Activated CD8-positive, alpha-beta memory T cell treated with anti-CD3 and anti-CD28 coated beads for 1 hour (primary cell): ENCODE measurements at places on chromosomes 3 and 15.

DNA sequence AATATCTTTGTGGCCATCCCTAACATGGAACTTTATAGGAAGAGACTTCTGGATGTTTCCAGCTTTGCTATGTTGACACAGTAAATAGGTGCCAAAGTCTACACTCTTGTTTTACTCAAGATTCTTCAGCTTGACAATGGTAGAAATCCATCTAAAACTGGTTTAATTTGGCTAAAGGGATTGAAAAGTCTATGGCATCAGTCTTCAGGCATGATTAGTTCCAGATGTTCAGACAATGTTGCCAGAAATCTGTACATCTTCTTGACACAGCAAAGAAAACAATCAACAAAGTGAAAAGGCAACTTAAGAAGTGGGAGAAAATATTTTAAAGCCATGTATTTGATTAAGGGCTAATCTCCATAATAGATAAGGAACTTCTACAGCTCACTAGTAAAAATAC is 130.5 kb downstream of the LRRC3B start:
- DNase-seq: no peak

DNA sequence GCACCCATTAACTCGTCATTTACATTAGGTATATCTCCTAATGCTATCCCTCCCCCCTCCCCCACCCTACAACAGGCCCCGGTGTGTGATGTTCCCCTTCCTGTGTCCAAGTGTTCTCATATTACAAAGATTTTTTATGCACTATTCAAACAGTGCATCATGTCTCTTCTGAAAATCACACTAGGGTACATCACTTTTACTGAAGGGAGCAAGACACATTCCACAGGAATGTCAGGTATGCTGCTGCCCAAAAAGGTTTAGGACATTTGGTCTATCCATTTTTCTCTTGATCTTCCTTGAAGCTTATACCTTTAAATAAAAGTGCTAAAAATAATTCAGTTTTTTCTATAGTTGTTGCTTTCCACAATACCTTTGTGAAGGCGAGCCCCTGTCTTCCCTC is 9.2 kb upstream of the EPHA3 start:
- no peak for DNase-seq

GRCh38 chr3:141960731-141961130 is 84.3 kb downstream of the ATP1B3 start:
- no peak for DNase-seq

- no peak for DNase-seq
Measured at GRCh38 chr3:103693831-103694230, 1259.0 kb downstream of the ZPLD1 start.

- DNase-seq: no peak
Measured at GRCh38 chr3:52784931-52785590, 7.7 kb downstream of the ITIH1 start.

DNA sequence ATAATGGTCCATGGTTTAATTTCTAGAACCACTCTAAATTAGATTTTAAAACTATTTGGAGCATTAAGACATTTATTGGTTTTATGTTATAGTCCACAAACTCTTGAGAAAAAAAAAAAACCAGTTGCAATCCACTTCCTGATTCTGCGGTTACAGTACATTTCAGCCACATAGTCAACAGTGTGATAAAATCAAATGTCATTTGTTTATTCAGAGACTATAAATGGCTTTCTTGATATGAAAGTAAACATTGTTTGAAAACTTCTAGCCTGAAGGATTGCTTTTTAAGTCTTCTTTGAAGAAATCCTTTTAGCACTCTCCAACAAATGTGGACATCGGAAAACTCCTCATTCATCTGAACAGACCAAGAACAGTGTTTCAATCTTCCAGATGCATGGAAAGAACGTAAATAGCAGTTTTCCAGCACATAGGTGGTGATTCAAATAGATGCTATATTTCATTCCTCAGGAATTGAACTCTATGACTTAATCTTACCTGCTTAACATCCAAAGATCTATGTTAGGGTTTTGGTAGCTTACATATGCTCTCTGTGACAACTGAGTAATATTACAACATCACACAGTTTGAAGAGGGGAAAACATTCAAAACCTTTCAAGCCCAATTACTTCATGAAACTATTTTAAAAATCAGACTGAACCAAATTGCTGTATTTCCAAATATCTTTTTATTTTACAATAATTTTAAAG is 87.8 kb upstream of the UBE2E2 start:
- DNase-seq: no peak

GRCh38 chr3:123287051-123287961 is 85.6 kb downstream of the SEC22A start:
- DNase-seq: no peak

DNA sequence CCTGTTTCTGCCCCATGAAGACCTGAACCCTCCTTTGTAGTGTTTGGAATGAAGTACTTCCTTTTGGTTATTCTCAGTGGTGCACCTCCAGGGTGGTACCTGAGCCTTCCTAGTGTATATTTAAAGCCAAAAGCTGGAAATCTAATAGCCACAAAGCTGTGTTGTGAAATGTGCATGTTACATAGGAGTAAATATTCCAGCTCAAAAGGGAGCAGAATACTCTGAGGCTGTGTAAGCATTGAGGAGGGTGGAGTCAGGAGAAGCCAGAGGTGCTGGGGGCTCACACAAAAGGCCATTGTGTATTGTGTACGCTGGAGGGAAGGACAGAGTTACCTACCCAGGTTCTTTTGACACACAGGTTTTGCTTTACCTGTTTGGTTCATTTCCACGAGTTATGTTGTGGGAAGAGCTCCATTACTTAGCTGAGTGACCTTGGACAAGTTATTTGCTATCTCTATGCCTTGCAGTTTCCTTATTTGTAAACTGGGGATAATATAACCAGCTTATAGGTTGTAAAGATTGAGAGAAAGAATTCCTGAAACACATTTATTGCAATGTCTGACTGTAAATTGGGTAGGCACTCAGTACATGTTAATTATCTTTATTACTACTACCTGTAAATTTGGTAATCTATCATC is 24.7 kb downstream of the GPR171 start:
- no peak for DNase-seq

DNA sequence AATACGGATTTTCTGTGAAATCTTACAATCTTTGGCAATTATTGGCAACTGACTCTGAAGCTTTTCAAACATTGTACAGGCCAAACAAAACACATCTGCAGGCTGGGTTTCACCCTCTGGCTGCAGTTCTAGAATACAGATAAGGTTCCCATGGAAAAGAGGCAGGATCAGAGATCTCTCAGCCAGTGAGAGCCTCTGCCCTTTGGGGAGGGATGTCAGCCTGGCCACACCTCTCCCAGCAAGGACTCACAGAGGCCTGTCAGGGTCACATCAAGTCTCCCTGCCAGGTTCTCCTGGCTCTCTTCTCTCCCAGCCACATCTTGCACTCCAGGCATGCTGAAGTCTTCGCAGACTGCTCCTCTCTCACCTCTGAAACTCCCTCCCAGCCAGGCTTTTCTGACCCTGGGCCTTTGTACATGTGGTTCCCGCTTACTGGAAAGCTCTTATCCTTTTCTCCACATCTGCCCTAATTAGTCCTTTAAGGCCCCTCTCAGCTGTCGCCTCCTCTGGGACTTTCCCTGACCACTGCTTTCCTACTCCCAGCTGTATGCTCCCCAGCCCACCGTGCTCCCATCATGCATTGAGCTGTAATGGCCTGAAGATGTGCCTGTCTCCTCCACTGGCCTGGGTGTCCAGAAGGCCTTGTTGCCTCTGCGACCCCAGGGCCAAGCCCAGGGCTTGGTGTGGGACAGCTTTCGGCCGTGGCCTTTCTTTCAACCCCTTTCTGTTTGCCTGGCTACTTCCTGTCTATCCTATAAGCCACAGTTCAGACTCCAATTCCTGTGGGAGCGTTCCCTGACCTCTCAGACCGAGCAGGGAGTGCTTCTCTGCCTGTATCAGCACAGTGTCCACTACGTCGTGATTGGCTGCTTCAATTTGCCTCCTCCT is 4.3 kb downstream of the RBP1 start:
- DNase-seq: no peak

DNA sequence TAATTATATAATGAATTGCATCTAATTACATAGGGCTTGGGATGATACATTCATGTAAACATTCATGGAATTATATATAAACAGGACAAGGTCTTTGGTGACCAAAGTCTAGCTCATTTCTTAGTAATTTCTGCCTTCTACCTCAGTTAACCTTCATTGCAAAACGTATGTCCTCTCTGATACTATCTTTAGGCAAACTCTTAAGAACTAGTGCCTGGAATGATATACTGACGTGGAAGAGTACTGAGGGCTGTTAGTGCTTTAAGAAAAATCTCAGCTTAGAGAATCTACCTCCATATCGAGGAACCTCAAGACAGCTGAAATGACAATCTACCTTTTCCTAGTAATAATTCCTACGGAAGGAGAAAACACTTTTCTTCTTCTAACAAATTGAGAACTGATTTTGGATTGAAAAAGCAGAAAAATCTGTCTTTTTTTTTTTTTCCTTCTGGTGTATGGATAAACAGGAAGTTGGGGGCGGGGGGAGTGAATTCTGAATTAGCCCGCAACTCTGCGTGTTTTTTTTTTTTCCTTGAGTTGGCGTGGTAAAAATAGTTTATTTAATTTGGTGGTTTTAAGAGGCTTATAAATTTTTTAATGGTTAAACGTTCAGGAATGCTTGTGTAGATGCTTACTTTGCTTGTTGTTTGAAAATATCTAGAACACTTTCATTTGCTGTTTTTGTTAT is 43.2 kb downstream of the RARB start:
- no peak for DNase-seq

- no peak for DNase-seq
Measured at GRCh38 chr15:48888836-48889235, 10.9 kb downstream of the EID1 start.

DNA sequence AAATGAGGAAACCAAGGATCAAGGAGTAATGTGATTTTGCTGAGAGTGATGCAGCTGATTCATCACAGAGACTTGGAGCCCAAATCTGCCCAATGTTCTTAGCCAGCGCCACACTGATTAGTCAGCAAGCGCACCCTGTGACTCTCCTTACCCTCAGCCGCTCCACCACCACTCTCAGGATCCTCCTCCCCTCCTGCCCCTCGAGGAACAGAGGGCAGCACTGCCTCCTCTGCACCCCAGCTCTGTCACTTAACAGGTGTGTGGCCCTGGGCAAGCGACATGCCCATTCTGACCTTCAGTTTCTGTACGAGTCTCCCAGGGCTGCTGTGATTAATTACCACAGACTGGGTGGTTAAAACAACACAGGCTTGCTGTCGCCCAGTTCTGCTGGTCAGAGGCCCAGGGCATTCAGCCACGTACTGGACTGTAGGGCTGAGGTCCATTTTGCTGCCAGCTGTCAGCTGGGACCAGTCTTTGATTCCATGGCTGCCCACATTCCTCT is 36.1 kb upstream of the HRH1 start:
- DNase-seq: no peak

- DNase-seq: no peak
Measured at GRCh38 chr3:37985637-37986320, 4.8 kb upstream of the VILL start.

DNA sequence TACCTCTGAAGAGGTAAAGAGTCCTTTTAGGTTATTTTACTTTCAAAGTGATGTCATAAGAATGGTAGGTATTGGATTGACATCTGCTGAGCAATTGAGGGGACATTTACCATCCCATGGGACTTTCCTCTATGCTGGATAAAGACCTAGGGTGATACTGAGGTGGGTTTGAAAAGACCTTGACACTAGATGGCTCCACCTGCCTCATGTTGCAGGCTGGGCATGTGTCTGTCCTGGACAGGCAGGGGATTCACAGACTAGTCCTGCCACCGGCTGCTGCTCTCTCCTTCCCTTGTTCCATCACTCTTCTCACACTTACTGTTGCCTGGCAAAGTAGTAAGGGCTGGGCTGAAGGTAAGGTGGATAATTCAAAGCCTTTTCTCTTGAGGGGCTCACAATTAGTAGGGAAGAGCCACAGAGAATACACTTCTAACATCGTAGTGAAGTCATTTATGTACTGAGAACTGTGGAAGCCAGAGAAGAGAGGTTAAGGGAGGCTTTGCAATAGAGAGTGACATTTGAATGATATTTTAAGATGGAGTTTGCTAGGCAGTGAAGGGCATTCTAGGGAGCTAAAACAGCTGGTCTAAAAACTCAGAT is 27.7 kb downstream of the TRAK1 start:
- DNase-seq: no peak

- no peak for DNase-seq
Measured at GRCh38 chr3:15498431-15499214, 22.9 kb downstream of the COLQ start.

DNA sequence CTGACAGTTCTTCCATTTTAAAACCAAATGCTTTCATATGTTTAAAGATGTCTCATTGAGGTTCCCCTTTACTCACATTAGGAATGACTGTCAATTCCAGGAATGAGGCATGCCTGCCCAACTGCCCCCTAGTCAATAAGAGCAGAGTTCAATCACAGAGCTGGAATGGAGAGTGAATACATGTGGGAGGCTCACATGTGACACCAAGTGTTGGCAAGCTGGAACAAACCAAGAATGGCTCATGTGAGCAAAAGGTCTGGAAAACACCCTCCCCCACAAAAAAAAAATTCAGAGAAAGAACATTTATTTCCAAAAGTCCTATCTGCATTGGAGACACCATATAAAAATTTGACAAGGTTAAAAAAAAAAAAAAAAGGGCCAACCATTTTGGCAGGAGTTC is 3.7 kb downstream of the PBRM1 start:
- no peak for DNase-seq

- DNase-seq: no peak
Measured at GRCh38 chr3:150494411-150494977, 51.8 kb downstream of the SERP1 start.
